Caco-2 (cell line): ENCODE measurements at places on chromosomes 2 and 18.

- DNase-seq, result no peak
Measured at GRCh38 chr18:10365021-10365500, 89.4 kb upstream of the APCDD1 start.

DNA sequence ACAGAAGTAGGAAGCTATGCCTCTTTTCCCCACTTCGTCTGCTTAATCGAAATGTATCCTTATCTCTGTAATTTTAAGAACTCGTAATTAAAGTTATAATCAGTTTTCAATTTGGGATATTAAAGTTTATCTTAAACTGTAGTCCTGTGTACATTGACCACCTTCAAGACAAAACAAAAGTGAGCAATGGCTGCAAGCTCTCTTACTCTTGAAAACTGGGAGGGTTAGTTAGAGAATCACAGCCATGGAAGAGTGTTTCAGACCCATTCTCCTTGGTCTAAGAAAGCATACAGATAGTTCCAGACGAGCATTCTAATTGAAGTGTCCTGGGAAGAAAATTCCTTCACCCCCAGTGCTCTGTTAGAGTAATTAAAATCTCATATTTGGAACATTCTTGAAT, 2.0 kb downstream of the KCMF1 start:
- DNase-seq, result no peak

DNA sequence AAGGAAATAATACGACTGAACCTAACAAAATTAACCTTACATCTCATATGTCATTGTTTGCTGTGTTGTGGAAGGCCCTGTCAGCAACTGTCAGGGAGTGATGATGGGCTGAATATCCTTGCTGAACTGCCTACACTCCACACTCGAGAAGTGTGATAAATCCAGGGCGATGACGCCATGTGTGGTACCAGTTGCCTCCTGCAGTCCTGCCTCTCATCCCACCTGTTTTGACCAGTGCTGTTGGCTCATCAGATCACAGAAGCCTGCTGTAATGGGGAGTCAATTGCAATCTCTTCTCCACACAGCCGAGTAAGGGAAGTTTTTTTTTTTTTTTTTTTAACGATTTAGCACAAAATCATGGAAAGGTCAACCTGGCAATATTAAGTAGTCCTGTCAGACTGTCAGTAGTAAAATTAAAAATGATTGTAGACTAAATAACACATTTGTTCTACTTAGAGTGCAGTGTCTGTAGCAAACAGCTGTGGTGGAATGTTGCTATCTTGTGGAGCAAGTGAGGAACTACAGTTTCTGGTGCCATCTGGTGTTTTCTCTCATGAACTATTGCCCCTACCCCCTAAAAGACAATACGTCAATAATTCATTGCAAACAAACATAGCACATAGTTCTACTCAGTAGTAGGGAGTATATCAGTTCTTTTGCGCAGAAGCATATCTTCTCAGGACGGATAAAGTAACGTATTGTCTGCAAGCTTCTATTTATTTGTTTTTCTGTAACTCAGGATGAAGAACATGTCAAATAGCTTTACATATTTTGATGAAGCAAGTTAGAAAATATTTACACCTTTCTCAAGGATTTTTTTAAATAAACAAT, 347.6 kb downstream of the CTNNA2 start:
- no peak for DNase-seq

DNA sequence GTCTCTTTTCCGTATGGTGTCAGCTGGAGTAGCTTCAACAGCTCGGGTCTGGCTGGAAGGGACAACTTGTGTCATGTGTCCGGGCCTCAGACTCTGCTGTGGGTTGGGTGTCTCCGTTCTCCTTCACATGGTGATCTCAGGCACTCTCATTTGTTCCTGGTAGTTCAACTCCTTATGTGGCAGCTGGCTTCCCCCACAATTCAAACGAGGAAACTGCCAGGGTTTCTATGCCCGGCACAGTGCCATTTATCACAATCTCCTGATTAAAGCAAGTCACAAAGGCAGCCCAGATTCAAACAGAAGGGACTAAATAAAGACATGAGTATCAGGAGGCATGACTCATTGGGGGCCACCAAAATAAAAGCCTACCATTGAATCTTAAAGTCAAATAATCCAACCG, 22.7 kb downstream of the MRO start:
- DNase-seq, result no peak

- DNase-seq, result no peak
Measured at GRCh38 chr2:20568501-20569463, 82.1 kb downstream of the HS1BP3 start.

GRCh38 chr18:63213936-63214671, 105.5 kb downstream of the BCL2 start:
- DNase-seq, result no peak

GRCh38 chr2:174051741-174052583, 86.8 kb upstream of the SP3 start:
- DNase-seq, result peak; percentile 94

GRCh38 chr2:62344472-62344871, 148.6 kb downstream of the B3GNT2 start:
- no peak for DNase-seq

DNA sequence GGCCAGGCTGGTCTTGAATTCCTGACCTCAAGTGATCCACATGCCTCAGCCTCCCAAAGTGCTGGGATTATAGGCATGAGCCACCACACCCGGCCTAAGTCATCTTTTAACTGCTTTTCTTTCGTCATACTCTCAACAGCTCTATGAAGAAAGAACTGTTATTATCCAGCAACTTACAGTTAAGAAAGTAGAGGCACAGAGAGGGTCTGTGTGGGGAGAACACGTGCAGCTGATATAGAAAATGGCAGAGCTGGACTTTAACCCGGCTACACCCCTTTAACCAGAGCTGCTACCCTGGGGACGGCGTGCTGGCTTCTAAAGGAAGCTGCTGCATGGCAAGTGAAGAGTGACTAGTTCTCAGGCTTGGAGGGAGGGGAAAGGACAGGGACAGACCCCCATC, 25.5 kb downstream of the IGFBP2 start:
- no peak for DNase-seq

GRCh38 chr2:120738786-120739437, 3.2 kb downstream of the GLI2 start:
- no peak for DNase-seq

- no peak for DNase-seq
Measured at GRCh38 chr2:55883829-55884228, 39.8 kb downstream of the EFEMP1 start.

GRCh38 chr2:52857722-52858121, 909.9 kb upstream of the CHAC2 start:
- no peak for DNase-seq

- DNase-seq, result no peak
Measured at GRCh38 chr2:125371867-125372266, 1284.1 kb upstream of the GYPC start.

DNA sequence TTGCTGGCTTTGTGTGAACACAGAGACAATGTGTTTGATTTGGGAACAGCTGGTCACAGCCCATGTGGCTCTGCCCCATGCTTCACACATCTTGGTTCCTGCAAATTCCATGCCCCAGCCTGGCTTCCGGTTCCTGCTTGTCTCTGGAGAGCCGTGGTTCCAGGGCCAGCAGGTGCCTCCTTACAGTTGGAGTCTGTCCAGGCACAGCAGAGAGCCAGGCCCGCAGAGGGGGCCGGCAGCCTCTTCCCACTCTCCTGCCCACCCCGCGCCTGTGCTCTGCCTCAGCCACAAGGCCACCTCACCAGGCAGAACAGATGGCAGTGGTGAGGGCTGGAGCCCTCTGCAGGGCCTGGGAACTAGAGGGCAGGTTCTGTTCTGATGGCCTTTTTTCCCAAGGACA, 81.5 kb downstream of the LDLRAD4 start:
- DNase-seq, result no peak

GRCh38 chr18:44601447-44601846, 79.2 kb upstream of the SETBP1 start:
- no peak for DNase-seq

- no peak for DNase-seq
Measured at GRCh38 chr2:135820003-135820618, 16.9 kb downstream of the LCT start.

- no peak for DNase-seq
Measured at GRCh38 chr2:168469281-168469988, 13.4 kb downstream of the CERS6 start.

DNA sequence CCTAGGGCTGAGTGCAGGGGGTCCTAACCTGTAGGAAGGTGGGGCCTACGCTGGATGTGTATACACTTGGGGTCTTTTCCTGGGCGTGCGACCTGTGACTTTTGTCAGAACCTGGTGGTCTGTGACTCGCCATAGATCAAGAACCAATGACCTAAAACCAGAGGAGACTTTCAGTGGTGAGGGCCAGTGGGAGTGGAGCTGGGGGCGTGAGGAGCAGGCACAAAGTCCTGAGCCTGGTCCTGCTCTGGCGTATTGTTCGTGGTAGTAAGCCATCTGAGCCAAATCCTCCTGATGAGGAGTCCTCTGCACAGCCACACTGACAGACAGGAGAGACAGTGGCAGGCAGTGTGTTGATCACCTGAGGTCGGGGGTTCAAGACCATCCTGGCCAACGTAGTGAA, 8.9 kb downstream of the INPP4A start:
- DNase-seq, result no peak

DNA sequence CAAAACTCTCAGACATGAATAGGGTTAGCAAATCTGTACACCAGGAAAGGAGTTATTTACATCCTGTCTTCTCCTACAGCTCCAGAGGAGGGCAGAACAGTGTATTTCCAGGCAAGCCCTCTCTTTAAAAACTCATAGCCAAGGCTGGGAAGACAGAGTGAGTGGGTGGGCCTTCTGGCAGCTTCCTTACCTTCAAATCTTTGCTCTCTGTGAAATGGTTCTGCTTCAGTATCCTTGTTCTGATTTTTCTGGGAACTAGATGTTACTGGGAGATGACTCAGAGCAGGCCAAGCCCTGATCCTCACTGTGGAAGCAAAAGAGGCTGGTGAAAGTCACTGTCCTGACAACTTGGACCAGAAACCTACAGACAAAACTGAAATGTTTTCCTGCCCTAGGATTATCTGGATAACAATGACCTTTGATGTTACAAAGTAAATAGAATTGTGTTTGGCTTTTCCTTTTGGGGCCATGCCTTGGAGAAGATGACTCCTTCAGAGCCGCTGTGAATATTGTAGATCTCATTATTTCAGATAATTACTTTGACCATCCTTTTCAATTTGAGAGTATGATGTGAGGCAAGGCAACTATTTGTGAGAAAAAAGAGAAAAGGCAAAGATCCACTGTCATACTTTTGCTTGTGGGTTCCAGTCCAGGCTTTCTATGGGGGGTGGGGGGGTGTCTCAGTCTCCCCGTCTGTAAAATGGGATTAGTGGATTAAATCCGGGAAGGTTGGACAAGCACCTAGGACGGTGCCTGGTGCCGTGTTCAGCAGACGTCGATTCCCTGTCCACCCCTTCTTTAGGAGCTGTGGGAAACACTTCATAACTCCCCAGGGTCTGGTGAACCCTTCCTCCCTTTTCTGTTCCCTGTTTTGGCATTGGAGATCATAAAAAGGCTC, 644 bp upstream of the QPCT start:
- peak; percentile 50 for DNase-seq
